Mammary epithelial cell (primary cell): ENCODE measurements at places on chromosomes 16 and 17. TPM values are rescaled to one million over a fixed set of nuclear protein-coding genes. Genes with fewer than 3 reads are reported as not detected.

Gene SLC16A5
- total RNA-seq, result 3.5 TPM

Gene ABCA9
- 0.29 and 0.31 TPM in 2 replicates for total RNA-seq

Gene TPPP3
- total RNA-seq, result not detected in 2 replicates

Gene SLC16A11
- total RNA-seq, result not detected in 2 replicates

Gene KRT13
- total RNA-seq, result 0.17 TPM

Gene KRTAP4-2
- total RNA-seq, result not detected

Gene ENPP7
- total RNA-seq, result not detected

Gene SRL
- not detected in 2 replicates for total RNA-seq

Gene RFFL
- 15.7 TPM for total RNA-seq

Gene SLC13A2
- not detected for total RNA-seq

Gene GAS7
- 0.50 TPM for total RNA-seq

Gene KRT16
- total RNA-seq, result 1,021 TPM

Gene KRT25
- not detected in 2 replicates for total RNA-seq

Gene RUSF1
- total RNA-seq, result 40.5 TPM

Gene SLC38A8
- total RNA-seq, result not detected in 2 replicates

Gene PPP1R27
- total RNA-seq, result 1.5 TPM

Gene PIEZO1
- 189 and 215 TPM in 2 replicates for total RNA-seq

Gene ITGA2B
- 0.17 TPM for total RNA-seq

Gene EFCAB5
- 0.43 TPM in 1 of 2 replicates, not detected in the other for total RNA-seq

Gene DRC3
- 0.11 and 0.85 TPM in 2 replicates for total RNA-seq

Gene ITGB4
- 2,442 and 2,525 TPM in 2 replicates for total RNA-seq

Gene ARL5C
- not detected in 2 replicates for total RNA-seq

Gene DHRS11
- total RNA-seq, result 11.6 and 12.2 TPM in 2 replicates

Gene RNF112
- not detected for total RNA-seq

Gene NTN1
- 10.7 and 18.6 TPM in 2 replicates for total RNA-seq

Gene CHST5
- 0.21 and 0.24 TPM in 2 replicates for total RNA-seq

Gene RDM1
- total RNA-seq, result 0.96 and 1.6 TPM in 2 replicates

Gene TMEM238L
- not detected for total RNA-seq

Gene RPL13
- total RNA-seq, result 1,876 and 2,627 TPM in 2 replicates

Gene GRAPL
- total RNA-seq, result not detected

Gene ODAD4
- total RNA-seq, result 0.83 TPM

Gene SGSH
- 18.3 TPM for total RNA-seq

Gene RCVRN
- total RNA-seq, result not detected

Gene SULT1A1
- total RNA-seq, result 5.7 TPM

Gene CCR7
- 0.17 TPM for total RNA-seq

Gene KAT7
- 22.5 TPM for total RNA-seq

Gene GGA3
- 30.9 and 31.8 TPM in 2 replicates for total RNA-seq

Gene BTBD17
- not detected in 2 replicates for total RNA-seq

Gene TLE7
- total RNA-seq, result not detected in 2 replicates

Gene TVP23B
- total RNA-seq, result 50.0 and 79.3 TPM in 2 replicates
